Kidney epithelial cell (primary cell): ENCODE measurements at places on chromosomes 12 and 14. TPM values are rescaled to one million over a fixed set of nuclear protein-coding genes. Genes with fewer than 3 reads are reported as not detected.

Gene RND1
- 9.9 and 10.7 TPM in 2 replicates for total RNA-seq

Gene ASPG
- 0.21 TPM in 1 of 2 replicates, not detected in the other for total RNA-seq

Gene ORAI1
- 11.9 and 18.4 TPM in 2 replicates for total RNA-seq

Gene TMEM260
- 14.8 and 16.5 TPM in 2 replicates for total RNA-seq

- no peak for DNase-seq
Measured at GRCh38 chr12:93127582-93128331, 198.7 kb upstream of the EEA1 start.

DNA sequence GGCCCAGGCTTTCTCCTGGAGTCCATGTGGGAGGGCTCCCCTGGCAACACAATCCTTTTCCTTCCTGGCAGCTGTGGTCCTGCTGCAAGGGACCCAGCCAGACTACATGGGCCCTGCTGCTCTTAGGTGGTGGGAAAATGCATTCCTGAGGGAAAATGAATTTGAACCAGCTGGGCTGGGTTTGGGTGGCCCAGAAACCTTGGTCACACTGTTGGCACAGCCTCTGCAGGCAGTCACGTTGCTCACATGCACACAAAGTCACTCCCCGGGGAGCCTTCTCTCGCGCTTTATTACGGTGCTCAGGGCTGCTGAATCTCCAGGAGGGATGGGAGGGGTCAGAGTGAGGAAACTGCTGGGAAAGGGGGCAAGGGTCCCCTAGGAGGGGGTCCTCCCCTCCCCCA is 17.2 kb downstream of the PLEKHG3 start:
- DNase-seq, result no peak

- no peak for DNase-seq
Measured at GRCh38 chr14:20667957-20668356, 16.4 kb upstream of the RNASE4 start.

DNA sequence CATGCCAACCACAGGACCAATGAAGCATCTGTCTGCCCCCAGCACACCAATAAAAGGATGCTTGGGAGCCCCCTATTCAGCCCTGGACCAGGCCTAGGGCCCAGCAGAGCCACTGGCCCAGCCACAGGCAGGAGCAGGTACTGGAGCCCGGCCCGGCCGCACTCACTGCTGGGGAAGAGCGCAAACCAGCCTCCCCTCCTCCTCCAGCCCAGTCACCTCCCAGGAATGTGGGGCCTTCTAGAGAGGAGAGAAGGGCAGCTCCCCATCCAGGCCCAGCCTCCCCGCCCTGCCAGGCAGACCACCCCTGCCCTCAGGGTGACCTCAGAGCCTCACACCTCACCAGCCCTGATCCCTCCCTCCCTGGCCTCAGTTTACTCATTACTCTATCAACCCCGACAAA is 56.2 kb downstream of the CCNK start:
- peak; percentile 55 for DNase-seq

Gene IGFBP6
- total RNA-seq, result 21.4 and 33.7 TPM in 2 replicates

- no peak for DNase-seq
Measured at GRCh38 chr12:87853448-87854003, 175.7 kb downstream of the C12orf50 start.

Gene RERG
- 1.2 and 1.6 TPM in 2 replicates for total RNA-seq

DNA sequence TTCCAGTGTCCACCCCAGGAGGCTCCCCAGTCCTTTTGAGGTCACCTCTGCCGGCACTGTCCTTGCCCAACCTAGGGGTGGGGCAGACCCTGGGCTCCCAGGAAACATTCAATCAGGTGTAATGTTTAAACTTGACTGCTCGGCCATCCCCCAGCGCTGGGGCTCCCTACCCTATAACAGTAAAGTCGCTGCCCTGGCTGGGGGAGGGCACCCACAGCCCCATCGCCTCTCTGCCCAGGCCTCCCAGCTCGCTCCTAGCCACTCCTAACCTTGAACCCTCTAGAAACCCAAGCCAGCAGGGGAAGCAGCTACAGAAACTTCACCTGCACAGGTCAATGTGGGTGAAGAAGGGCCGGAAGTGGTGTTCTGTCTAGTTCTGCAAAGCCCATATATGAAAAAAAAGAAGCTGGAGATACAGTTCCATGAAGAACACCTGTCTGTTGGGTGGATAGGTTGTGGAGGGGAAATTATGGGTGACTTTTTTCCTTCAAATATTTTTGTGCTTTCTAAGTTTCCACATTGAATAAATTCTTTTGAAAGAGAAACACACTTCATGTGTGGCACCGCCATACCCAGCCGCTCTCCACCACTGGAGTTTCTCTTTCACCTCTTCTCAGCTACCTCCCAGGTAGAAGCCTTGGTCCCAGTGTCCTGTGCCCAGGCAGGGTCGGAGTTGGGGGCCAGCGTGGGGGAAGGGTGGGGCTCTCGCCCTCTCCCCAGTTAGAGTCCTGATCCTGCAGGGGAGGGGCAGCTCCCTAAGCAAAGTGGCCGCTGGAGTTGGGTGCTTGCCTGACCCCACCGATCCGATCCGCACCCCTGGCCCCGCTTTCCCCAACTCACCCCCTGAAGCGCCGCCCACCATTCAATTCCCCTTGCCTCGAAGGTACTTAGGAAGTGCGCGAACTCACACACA is 1.1 kb downstream of the CLMN start:
- DNase-seq, result no peak

Gene TRHDE
- 5.6 and 5.8 TPM in 2 replicates for total RNA-seq

Gene ASIC1
- total RNA-seq, result 0.75 and 3.6 TPM in 2 replicates

DNA sequence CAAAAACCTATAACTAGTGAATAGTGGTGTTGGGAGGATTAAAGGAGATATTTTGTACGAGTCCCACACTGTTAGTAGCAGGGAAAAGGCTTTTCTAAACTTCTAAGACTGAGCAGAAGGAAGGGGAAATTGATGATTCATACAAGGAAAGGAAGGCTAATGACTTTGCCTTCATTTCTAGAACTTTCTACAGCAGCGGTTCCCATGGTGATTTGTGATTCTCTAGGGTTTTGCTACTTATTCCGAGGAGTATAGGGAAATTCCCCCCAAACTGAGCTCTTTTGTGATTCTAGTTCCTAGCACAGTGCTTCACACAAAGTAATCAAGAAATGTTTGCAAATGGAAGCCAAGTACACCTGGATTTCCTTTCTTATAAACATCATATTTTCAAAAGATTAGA is 23.8 kb upstream of the PWP1 start:
- no peak for DNase-seq

Gene PCED1B
- total RNA-seq, result 4.8 and 8.4 TPM in 2 replicates

GRCh38 chr12:127165567-127166392 is 1101.2 kb upstream of the TMEM132C start:
- peak; percentile 23 for DNase-seq

GRCh38 chr14:67413806-67414769 is 2.1 kb upstream of the PLEK2 start:
- peak; percentile 74 for DNase-seq
